ENCODE measurements at places on chromosomes 4 and X. TPM values are rescaled to one million over a fixed set of nuclear protein-coding genes. Genes with fewer than 3 reads are reported as not detected.

DNA sequence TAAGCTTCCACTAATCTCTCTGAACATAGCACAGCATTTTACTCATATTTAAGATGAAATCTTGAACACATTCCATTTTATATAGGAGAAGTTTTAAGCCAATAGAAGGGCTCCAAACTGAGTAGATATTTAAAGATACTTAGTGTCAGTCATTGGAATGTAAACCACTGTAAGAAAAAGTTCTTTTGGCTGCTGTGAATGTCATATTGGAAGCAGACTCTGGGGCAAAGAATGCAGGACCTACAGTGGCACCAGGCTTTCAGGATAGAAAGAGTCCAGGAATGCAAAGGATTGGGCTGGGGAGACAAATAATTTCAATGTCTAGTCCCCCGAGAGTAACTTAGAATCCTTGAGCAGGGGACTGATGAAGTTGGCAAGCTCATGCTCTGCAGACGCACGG is 1047.7 kb downstream of the STIM2 start:
- DNase-seq = no peak

Gene HELT
- total RNA-seq = not detected

Gene GUCY1B1
- 4.6 TPM for total RNA-seq

- DNase-seq = no peak
Measured at GRCh38 chr4:75180790-75181776, 248.2 kb downstream of the PARM1 start.

DNA sequence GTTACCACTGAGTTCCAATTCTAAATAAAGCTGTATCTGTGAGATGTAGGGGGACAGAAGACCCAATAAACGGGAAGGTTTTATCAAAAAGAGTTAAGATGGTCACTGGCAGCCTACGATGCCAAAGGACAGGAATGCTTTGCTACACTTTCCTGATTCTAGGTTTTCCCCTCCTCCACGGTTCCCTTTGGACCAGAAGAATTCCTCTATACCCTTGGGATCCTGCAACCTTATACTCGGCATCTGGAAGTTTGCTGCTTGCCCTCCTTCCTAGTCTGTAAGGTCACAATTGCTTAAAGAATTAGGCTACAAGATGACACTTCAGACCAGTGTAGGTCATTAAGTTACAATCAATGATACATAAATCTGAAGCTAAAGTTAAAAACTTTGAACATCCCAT is 64.3 kb downstream of the SCML2 start:
- no peak for DNase-seq

Gene FMR1NB
- not detected for total RNA-seq

GRCh38 chr4:7664106-7664505 is 229.4 kb upstream of the PSAPL1 start:
- no peak for DNase-seq
